Omental fat pad (tissue), 4 donors: ENCODE measurements at places on chromosomes 4 and X. TPM values are rescaled to one million over a fixed set of nuclear protein-coding genes. Genes with fewer than 3 reads are reported as not detected.

AP1S2 gene
- 50.6 TPM for total RNA-seq

DNA sequence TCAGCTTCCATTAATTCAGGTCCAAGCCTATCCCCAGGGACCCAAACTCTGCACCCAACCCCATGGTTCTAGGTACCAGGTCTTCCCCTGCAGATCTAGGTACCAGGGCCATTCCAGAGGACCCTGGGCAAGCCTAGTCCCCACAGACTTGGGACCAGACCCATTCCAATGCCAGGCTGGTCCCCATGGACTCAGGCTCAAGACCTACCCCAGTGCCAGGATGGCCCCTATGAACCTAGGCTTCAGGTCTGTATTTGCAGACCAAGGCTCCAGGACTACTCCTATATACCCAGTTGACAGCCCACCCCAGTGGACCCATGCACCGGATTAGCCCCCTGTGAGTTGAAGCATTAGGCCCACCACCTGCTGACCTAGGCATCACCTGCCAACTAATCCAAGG lies 8.9 kb downstream of the MTHFD2L start:
- DNase-seq: no peak

MAGEA9B gene
- total RNA-seq: not detected

MXRA5 gene
- total RNA-seq: 3.2 TPM

- no peak for DNase-seq
Observed at GRCh38 chr4:531076-531475, 32.1 kb downstream of the PIGG start.

LDB2 gene
- 191 TPM for total RNA-seq

DNA sequence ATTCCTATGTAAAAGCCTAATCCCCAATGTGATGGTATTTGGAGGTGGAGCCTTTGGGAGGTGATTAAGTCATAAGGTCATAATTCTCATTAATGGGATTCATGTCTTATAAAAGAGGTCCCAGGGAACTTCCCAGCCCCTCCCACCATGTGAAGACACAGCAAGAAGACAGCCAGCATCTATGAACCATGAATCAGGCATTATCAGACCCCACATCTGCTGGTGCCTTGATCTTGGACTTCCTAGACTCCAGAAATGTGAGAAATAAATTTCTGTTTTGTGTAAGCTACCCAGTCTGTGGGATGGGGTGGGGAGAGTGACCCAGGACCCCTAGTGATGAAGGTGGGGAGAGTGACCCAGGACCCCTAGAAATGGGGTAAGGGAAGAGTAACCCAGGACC lies 6.1 kb upstream of the DAPP1 start:
- DNase-seq: no peak

DNA sequence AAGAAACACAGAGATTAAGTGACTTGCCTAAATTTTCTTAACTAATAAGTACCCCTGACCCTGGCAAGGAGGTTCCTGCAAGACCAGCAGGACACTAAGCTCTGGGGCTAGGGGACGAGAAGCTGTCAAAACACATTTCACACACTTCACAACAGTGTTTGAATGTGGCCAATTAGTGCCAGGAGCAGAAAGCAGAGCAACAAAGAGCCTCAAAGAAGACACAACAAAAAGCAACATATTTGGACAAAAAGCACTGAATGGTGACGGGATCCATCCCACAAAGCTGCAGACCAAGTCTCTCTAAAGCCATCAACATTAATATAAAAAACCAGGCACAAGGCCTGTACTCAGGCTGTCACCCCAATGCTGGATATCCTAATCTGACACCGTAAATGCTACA lies 361.9 kb upstream of the RASGEF1B start:
- DNase-seq: no peak

DNA sequence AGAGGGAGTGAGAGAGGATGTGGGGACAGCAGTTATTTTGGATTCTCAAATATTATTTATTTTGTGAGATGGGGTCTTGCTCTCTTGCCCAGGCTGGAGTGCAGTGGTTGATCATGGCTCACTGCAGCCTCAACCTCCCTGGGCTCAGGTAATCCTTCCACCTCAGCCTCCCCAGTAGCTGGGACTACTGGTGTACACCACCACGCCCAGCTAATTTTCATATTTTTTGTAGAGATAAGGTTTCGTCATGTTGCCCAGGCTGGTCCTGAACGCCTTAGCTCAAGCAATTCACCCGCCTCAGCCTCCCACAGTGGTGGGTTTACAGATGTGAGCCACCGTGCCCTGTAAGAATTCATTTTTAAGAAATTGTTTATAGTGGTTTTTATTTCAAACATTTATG lies 61.2 kb downstream of the FHDC1 start:
- DNase-seq: no peak

RBMXL3 gene
- total RNA-seq: not detected

MAOB gene
- 93.2 TPM for total RNA-seq

DNA sequence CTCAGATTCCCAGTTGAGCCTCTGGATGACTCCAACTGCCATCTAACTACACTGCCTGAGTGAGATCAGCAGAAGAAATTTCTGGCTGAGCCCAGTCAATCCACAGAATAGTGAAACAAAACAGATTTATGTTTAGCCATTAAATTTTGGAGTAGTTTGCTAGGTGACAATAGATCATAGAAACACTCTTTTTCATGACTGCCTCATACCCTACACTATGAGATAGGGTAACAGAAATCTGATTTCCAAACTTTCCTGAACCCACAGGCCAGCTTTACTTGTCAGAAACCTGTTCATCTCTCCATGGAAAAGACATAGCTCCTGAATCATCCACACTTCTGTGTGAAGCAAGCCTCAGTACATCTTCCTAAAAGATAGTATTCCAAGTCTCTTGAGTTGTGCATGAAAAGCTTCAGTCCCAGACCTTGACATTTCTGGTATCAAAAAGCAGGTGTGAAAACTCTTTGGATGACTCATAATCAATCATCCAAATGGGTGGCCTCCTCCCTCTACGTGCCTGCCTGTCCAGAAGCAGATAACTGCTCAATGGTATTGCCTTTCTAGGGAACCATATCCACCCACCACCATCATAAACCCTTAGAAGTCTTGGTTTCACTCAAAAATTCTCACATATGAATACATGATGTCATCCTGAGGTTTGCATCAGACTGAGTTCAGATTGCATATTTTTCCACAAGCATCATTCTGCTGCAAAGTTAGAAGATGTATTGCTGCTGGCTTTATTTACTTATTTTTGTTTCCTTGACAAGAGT lies 47.5 kb upstream of the RAP2C start:
- no peak for DNase-seq

LRBA gene
- 33.8 TPM for total RNA-seq

GRCh38 chr4:145843639-145844038 lies 95.0 kb downstream of the ZNF827 start:
- no peak for DNase-seq

RFC1 gene
- total RNA-seq: 38.1 TPM

DNA sequence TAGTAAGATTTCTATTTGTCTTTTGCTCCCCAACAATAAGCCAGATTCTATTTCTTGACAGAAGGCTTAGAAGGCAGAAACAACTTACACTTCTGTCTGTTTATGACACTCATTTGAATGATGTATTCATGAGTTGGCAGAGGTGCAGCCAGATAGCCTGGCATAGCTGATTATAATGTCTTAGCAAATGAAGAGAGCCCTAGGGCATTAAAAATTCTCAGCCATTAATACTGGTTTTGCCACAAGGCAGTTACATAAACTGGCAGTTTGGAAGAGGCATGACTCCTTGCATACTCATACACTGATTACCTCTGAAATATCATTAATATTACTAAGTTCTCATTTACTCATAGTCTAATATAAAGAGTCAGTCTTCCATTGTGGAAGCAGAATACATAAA lies 728.5 kb upstream of the NDST4 start:
- DNase-seq: no peak

DNA sequence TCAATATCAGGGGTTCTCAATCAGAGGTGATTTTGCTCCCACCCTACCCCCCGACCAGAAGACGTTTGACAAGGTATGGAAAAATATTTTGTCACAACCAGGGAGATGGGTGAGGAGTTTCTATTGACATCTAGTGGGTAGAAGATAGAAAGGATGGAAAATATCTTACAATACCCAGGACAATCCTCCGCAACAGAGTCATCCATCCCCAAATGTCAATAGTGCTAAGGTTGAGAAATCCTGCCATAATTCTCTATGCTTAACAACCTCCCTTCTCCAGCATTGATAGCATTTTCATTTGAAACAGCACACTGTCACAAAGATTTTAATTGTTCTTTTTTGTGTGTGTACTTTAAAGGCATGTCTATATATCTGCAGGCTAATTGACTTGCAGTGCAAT lies 890.5 kb downstream of the PDHA2 start:
- DNase-seq: no peak

DNA sequence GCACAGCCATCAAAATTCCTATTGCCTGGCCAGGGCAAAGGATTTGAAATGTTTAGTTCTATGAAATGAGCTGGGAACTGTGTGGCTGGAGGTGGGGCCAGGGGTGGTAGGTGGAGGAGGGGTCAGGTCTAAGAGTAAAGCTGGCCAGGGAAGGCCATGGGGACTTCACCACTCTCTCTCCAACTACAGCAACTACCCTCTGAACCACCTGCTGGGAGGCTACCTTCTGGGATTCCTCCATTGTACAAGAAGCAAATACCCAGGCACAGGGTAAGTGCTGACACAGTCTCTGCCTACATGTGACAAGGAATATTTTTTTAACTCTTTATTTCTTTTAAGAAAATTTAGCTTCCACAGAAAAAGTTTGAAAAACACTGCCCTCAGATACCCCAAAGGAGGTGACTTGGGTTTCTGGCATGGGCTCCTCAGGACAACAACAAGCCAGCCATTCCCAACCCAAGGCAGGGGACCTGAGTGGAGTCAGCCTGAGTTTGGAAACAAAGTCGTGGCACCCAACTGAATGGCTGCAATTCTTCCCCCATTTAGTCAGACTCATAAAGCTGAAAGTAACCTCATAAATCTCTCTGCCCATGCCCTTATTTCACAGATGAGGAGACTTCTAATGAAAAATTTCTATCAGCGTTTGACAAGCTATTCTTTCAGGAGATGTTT lies 593.8 kb upstream of the DIPK2B start:
- no peak for DNase-seq

BMP3 gene
- total RNA-seq: 2.5 TPM

- DNase-seq: no peak
Observed at GRCh38 chrX:133171962-133172708, 46.0 kb downstream of the TFDP3 start.

HMX1 gene
- not detected for total RNA-seq

DNA sequence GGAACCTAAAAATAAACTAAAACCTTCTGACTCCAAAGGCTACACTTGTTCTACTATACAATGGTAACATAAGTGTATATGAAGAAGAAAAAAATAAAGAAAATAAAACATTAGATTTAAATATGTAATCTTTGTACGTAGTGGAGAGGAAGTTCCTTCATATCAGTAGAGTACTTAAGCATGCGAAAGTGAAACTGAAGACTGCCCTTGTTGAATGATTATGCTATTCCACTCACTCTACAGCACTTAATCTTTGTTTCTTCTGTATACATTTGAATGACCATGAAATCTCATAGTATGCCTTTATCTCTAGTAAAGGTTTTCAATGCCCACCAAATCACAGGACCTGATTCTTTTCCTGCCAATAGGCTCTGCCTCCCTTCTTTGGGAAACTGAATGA lies 78.9 kb downstream of the NDST3 start:
- no peak for DNase-seq

GRCh38 chr4:142480244-142480643 lies 365.9 kb downstream of the INPP4B start:
- no peak for DNase-seq

- no peak for DNase-seq
Observed at GRCh38 chr4:141789716-141790115, 153.3 kb downstream of the IL15 start.

GYPE gene
- 0.65 TPM for total RNA-seq

GRCh38 chr4:25650311-25650710 lies 5.3 kb upstream of the SLC34A2 start:
- DNase-seq: no peak

DNA sequence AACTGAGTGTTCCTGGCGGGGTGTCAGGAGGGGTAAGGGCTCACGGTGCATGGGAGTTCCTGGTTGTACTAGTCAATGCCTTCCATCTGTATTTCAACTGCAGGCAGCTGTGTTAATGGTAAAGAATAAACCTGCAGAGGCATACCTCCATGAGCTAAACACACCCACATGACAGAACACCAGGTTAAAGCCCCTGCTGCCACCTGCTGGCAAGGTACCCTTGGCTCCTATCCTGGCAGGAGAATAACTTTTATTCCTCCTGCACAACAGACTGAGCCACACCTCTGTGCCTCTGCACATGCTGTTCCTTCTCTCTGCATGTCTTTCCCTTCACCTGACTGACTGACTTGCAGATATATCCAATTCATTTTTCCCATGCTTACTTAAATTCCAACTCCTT lies 11.1 kb downstream of the ITIH6 start:
- DNase-seq: no peak

DNA sequence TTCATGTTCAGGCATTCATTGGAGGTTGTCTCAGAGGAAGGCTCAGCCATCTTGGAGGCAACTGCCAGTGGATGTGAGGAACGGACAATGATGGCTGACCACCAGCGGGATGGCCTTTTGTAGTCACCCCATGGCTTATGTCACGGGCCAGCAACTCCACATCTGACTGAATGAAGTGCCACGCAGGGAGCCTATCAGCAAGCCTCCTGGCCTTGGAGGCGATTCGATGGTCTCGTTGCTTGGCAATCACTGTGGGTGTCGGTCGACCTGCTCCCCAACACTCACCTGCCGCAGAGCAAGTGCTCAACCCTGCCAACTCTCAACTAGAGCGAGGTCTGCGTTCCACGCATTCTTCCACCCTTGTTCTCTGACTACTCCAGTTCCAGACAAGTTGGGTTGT lies 7.4 kb downstream of the H2BW2 start:
- DNase-seq: no peak

SERPINA7 gene
- not detected for total RNA-seq

GK2 gene
- not detected for total RNA-seq

GRCh38 chr4:48141048-48141447 lies 7.0 kb upstream of the TXK start:
- DNase-seq: no peak

DNA sequence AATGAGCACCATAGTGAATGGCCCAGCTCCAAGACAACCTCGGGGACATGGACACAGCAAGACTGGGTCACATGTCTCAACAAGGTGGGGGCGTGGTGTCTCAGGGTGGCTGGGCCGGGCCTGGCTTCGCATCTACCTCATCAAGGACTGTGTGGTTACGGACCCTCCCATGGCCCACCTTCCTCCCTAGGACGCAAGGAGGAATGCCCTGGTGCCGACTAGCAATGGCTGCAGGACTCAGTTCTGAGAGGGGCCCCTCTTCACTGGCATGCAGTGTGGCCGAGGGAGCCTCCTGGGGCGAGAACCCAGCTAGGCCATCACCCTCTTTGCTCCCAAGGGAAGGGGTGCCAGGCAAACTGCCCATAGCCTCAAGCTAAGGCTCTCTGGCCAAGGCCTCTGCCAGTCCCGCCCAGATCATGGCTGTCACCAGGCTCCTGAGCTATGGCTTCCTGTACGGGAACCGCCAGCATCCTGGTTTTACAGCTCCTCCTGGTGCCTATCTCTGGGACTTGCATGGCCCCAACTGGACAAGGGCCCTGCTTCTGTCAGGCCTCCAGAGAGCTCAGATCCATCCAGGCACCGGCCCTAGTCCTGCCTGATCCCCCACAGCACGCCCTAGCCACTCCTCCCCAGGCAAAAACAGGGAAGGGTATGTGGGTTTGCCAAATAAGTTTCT lies 218.0 kb upstream of the AGTR2 start:
- DNase-seq: no peak
